Bronchial smooth muscle cell (primary cell): ENCODE measurements at places on chromosomes 6 and 20. TPM values are rescaled to one million over a fixed set of nuclear protein-coding genes. Genes with fewer than 3 reads are reported as not detected.

The WFDC5 gene
- total RNA-seq = not detected in 2 replicates

The RNF217 gene
- total RNA-seq = 7.3 and 16.3 TPM in 2 replicates

The TNF gene
- total RNA-seq = not detected in 2 replicates

The CCM2L gene
- not detected in 2 replicates for total RNA-seq

The C6orf47 gene
- total RNA-seq = 16.9 and 19.9 TPM in 2 replicates

The ITCH gene
- total RNA-seq = 58.3 and 69.5 TPM in 2 replicates

The HSPA1L gene
- 1.7 and 2.3 TPM in 2 replicates for total RNA-seq

The MAPK13 gene
- 5.2 and 10.2 TPM in 2 replicates for total RNA-seq

The RHAG gene
- under 0.01 TPM in 1 of 2 replicates, not detected in the other for total RNA-seq

The TBC1D32 gene
- 10.1 and 12.8 TPM in 2 replicates for total RNA-seq

The CYP24A1 gene
- total RNA-seq = under 0.01 and 0.09 TPM in 2 replicates

The ETV7 gene
- 0.47 and 1.1 TPM in 2 replicates for total RNA-seq

The PRL gene
- not detected in 2 replicates for total RNA-seq

The SIRPB2 gene
- total RNA-seq = not detected in 2 replicates

The C6orf15 gene
- not detected in 2 replicates for total RNA-seq

The TNNC2 gene
- 1.9 and 6.7 TPM in 2 replicates for total RNA-seq

The SLC32A1 gene
- not detected in 2 replicates for total RNA-seq

The MDFI gene
- 0.26 TPM in 1 of 2 replicates, not detected in the other for total RNA-seq

The UBD gene
- 0.09 and 0.16 TPM in 2 replicates for total RNA-seq

The NR2E1 gene
- total RNA-seq = not detected in 2 replicates

The FRK gene
- total RNA-seq = 1.7 TPM in 2 replicates

The FAM209B gene
- 0.34 TPM in 1 of 2 replicates, not detected in the other for total RNA-seq

The JPH2 gene
- under 0.01 TPM in 1 of 2 replicates, not detected in the other for total RNA-seq

The LY86 gene
- total RNA-seq = not detected in 2 replicates

The DYNLT2 gene
- 0.26 and 0.63 TPM in 2 replicates for total RNA-seq

The HLA-DOA gene
- total RNA-seq = under 0.01 TPM in 1 of 2 replicates, not detected in the other

The FAM135A gene
- total RNA-seq = 4.9 and 6.6 TPM in 2 replicates

The CNR1 gene
- total RNA-seq = under 0.01 TPM in 1 of 2 replicates, not detected in the other

The CITED2 gene
- 26.7 and 44.0 TPM in 2 replicates for total RNA-seq

The LAMP5 gene
- not detected in 2 replicates for total RNA-seq

The LTV1 gene
- total RNA-seq = 11.7 and 13.6 TPM in 2 replicates

The WFDC10B gene
- 0.26 TPM in 1 of 2 replicates, not detected in the other for total RNA-seq

The CENPB gene
- 91.4 and 119 TPM in 2 replicates for total RNA-seq

The C6orf58 gene
- 0.17 TPM in 1 of 2 replicates, not detected in the other for total RNA-seq

The CASS4 gene
- total RNA-seq = 3.0 and 5.0 TPM in 2 replicates

The ADGRF5 gene
- under 0.01 TPM in 1 of 2 replicates, not detected in the other for total RNA-seq

The TEAD3 gene
- total RNA-seq = 3.8 TPM in 2 replicates

The GABRR2 gene
- 0.16 and 0.52 TPM in 2 replicates for total RNA-seq
